Hematopoietic multipotent progenitor cell treated with erythropoietin and hydrocortisone succinate and interleukin-3 and kit ligand, for 8 days (in vitro differentiated cells): ENCODE measurements at places on chromosomes 4 and X.
A peak's percentile ranks its signal among the peaks of the same experiment; 100 is the strongest.

DNA sequence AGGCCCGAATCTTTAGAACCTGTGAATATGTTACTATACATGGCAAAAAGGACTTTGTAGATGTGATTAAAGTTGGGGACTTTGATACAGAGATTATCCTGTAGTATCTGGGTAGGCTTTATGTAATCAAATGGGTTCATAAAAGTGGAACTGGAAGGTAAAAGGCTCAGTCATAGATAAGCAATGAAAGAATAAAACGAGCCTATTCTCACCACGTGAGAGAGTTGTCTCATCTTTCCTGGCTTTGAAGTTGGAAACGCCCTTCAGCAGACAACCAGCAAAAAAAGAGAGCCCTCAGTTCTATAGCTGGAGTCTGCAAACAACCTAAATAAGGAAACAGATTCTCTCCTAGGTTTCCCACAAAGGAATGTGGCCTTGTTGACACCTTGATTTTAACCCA is 805.8 kb upstream of the DIAPH2 start:
- no peak for DNase-seq

DNA sequence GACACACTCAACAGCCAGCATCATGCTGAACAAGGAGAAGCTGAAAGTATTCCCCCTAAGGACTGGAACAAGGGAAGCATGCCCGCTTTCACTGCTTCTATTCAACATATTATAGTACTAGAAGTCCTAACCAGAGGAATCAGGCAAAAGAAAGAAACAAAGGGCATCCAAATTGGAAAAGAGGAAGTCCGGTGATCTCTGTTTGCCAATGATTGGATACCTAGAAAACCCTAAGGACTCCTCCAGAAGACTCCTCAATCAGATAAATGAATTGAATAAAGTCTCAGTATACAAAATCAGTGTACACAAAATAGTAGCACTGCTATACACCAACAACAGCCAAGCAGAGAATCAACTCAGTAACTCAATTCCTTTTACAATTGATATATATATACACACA is 44.8 kb downstream of the ARFIP1 start:
- DNase-seq, result no peak

DNA sequence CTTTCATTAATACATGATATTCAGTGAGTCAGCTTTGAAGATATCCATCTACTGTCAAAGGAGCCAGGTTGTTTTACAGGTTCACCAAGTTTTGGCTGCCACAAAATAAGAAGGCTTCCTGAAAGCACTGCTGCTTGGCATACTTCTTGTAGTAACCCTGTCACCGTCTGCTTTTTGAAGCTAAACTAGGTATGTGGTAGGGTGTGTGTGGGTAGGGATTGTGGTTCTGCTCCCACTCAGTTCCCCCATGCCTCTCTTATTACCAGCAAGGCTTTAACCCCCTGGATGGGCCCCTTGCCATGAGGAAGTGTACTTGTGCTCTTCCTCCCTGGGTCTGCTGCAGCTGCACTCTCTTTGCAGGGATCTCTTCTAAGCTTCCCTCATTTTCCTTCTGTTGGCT is 191.2 kb downstream of the BANK1 start:
- DNase-seq, result peak; percentile 10

DNA sequence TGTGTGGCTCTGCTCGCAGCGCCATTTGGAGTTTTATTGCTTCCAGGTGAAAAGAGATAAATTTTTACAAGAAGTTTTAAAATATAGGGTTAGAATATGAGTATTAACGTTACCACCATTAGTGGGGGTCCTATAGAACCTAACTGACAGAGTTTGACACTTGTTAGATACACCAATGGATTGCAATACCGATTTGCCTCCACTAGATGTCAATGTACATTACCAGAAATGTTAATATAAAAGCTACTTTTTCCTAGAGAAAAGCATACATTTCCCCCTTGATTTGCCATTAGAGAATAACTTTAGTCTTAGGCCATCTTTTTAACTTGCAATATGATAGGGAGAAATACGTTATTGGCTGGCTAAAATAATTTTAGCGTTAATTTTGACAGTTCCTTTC is 108.4 kb downstream of the LINC00632 start:
- DNase-seq, result peak; percentile 4

- DNase-seq, result no peak
Measured at GRCh38 chrX:4787971-4788370, 1074.5 kb upstream of the PRKX start.

DNA sequence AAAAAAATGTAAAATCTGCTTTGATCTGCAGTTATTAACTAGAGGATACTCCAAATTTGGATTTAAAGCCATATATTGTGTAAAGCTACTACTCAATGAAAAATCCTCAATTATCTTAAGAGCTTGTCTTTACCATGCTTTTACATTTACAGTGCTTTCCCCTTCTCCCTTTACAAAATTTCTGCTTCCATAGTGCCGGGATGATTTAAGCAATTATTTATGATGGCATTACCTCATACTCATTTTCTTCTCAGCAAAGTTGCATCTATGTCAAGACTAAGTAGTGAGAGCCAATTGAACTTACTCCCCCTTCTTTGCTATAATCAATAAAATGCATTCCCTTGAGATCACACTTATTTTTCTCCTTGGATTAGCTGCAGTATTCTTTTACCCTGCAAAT is 505.4 kb upstream of the AGA start:
- no peak for DNase-seq

DNA sequence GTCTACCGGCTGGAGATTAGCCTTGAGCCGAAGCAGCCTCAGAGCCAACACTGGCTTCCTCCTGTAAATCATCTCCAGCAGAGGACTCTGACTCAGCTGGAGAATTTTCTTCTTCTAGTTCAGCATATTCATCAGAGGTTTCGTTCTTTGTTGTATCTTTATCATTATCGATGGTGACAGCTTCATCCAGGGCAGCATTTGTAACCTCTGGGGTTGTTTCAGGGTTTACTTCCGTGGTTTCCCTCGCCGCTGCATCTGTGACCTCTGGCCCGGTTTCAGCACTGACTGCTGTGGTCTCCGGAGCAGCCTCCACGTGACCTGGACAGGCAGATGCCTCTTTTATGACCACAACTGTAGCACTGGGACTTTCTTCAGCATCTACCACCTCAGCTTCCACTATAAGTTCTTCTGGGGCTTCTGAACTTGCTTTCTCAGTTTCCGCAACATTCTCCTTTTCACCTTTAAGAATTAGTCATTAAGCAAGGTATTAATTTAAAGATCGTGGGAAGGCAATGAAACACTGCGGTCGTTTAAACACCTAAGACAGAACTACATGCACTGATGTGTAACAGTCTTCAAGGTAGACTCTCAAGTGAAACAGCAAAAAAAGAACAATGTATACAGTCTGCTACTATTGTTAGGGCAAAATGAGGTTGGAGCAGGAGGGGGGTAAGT is 13.3 kb downstream of the MGARP start:
- DNase-seq, result peak; percentile 76

DNA sequence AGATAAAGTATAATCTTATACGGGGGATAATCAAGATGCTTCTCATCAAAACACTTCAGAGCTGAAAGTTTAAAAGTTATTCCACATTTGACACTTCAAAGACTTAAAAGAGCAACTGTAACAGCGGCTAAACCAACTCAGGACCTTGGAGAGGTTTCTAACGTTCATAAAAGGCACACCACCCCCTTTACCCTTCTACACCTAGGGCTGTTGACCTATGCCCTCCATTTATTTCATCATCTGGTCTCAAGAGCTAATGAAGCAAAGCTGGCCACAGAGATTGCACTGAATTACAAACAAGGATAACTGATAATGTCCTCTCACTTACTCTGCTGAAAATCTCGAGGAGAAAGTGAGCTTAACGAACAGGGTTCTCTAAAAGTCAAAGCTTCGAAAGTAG is 1.1 kb upstream of the RPS6KA6 start:
- DNase-seq, result no peak

DNA sequence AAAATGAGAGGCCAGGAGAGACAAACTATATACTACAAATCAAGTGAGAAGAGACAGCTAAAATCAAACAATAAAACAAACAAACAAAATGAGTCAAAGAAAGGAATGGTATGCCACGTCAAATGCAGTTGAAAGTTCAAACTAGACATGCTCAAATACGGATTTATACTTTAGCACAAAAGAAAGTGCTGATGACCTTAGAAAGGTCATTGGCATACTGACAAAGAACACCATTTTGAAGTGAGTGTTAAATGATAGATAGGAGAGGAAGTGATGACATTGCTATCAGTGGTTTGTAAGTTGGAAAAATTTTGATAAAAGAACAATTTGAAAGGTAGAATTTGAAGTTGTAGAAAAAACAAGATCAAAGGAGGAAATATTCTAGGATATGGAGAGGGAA is 55.3 kb downstream of the TECRL start:
- no peak for DNase-seq

GRCh38 chr4:111813555-111814140 is 331.6 kb upstream of the FAM241A start:
- no peak for DNase-seq

DNA sequence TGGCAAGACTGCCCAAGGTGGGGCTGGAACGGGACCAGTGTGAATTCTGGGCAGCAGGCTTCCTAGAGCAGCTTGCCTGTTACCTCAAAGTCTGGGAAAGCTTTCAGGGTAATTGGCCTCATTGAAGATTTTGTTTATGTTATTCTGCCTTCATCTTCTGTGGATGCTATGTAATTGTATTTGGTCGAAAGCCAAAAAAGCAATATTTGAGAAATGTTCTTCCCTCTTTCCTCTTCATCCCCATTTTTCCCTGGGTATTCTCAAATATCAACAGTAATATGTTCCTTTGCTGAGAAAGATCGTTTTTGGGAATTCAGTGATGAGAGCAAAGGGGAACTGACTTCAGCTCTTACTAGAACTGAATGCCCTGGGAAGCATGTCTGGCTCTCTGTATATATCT is 12.9 kb downstream of the TMEM131L start:
- DNase-seq, result no peak

DNA sequence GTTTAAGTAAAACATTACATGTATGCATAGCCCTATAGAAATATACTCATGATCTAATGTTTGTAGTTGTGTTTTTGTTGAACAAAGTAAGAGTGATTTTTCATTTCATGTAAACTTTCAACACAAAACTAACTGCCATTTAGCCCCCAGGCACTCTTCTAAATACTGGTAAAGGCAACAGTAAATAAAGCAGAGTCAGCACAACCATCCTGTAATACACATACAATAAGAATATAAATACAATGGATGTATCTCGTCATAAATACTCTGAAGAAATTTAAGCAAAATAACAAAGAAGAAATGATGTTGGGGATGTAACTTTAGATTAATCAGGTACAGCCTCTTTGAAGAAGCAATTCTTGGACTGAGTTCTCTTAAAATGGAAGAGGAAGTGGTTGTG is 821.2 kb downstream of the ARAP2 start:
- DNase-seq, result no peak

GRCh38 chrX:31237189-31237588 is 165.3 kb upstream of the FTHL17 start:
- no peak for DNase-seq

DNA sequence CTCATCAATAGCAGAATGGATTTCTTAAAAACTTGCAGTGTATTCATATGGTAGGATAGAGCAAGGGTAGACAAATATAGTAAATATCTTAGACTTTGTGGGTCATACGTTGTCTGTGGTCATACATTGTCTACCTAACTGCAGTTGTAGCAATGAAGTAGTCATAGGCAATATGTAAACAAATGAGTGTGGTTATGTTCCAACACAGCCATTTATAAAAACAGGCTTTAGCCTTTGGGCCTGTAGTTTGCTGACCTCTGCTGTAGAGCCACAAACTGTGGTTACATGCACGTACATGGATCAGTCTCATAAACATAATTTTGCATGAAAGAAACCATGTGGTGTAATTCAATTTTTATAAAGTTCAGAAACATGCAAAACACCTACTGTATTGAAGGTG is 98.9 kb downstream of the LARP1B start:
- no peak for DNase-seq

GRCh38 chrX:53354669-53355068 is 67.8 kb downstream of the SMC1A start:
- no peak for DNase-seq

DNA sequence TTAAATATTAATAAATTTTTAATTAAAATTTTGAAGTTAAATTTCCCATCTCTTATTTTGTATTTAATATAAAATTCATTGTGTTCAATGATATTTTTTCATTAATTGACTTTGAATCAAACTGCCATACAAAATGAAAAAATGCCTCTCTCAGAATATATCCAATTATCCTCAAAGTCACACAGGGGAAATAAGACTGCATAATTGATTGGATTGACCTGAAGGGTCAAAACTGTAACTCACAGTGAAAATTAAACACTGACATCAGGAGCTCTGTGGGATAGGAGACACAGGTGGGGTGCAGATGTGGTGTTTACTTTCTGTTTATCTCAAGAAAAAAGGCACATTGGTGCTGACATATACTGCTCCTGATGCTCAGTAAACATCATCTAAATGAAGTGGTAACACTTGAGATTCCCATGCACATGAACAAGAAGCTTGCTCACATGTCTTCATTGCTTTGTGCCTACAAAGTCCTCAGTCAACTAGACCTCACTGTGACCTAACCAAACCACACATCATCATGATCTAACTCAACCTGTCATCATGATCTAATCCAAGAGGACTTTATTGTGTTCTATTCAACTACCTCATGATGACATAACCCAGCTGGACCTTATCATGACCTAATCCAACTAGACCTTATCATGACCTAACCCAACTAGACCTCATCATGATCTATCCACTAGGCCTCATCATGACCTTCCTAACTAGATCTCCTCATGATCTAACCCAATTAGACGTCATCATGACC is 83.7 kb downstream of the DHRSX start:
- DNase-seq, result no peak

GRCh38 chrX:97845451-97845850 is 961.7 kb downstream of the RPA4 start:
- no peak for DNase-seq

DNA sequence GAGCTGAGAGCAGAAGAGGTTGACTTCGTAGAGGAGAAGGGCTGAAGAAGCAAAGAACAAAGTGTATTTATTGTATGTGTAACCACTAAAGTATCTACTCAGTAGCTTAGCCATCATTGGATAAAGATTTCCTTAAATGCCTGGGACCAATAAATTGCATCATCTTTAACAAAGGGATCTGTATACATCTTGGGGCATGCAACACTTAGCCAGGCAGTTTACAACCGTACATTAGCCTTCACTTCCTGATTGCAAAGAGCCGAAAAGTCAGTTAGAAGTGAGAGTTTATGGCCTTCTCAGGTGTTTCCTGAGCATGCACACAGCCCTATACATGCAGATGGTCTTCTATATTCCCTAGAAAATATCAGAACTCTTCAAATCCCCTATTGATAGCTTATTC is 68.0 kb upstream of the MAGED1 start:
- DNase-seq, result no peak

GRCh38 chr4:3729188-3729881 is 36.9 kb upstream of the ADRA2C start:
- DNase-seq, result no peak

DNA sequence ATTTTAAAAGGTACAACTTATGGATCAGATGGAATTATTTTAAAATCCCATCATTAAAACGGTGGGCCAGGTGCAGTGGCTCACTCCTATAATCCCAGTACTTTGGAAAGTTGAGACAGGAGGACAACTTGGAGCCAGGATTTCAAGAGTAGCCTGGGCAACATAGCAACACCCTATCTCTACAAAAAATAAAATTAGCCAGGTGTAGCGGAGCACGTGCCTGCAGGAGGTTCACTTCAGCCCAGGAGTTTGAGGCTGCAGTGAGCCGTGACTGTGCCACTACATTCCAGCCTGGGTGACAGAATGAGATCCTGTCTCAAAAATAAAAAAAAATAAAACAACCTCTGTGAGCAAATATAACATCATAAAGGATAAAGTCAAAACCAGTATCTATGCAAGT is 11.4 kb downstream of the ADH5 start:
- no peak for DNase-seq
